Activated CD8-positive, alpha-beta memory T cell treated with anti-CD3 and anti-CD28 coated beads for 1 hour (primary cell): ENCODE measurements at places on chromosomes 5 and 9.

- DNase-seq = no peak
Measured at GRCh38 chr9:94923326-94924089, 197.0 kb downstream of the AOPEP start.

GRCh38 chr9:126623314-126623666, 9.6 kb downstream of the LMX1B start:
- DNase-seq = no peak

DNA sequence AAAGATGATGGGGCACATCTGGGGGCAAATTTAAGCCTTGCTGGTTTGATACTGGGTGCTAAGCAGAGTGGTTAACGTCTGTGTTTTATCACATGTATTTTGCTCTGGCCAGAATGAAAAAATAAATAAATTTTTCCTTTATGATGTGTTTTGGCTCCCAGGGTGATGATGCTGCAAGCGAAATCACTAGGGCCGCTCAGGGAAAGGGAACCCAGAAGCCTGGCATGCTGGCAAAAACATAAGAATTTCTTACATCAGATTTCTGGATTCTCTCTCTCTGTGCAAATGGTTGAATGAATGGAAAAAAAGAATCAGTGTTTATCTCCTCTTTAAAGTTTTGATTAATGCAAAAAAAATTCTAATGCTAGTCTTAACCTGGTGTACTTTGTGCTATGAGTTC, 1975.2 kb upstream of the C9orf72 start:
- DNase-seq = no peak

DNA sequence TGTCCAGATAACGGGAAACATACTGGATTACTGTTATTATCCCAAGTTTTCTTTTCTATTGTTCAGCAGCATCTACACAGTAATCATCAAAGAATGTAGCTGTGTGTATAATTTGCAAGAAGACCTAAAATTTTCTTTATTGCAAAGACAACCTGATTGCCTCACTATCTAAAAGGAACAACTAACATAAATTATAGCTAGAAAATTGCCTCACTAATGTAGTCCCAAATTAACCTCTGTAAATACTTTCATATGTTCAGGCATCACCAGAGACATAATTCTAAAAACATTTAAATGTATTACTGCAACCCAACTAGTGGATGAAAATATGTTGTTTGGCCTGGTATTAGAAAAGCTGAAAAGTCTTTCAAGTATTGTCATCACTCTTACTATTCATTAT, 275.4 kb downstream of the CDH12 start:
- no peak for DNase-seq

DNA sequence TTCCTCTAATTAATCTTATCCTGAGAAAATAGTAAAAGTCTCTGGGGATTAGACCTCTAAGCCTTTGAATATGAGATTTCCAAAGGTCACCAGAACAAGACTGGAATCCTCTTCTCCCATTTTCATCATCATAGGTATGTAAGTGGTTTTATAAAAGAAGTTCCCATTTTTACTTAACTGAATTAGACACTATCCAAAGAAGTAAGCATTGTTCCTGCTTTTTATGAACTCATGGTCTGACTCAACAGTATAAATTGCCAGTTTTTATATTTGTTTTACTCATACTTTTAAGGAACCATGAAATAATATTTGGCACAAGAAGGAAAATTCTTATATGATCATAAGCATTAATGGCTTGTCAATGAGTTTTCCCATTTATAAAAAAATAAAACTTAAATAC, 167.1 kb upstream of the ADRA1B start:
- no peak for DNase-seq

DNA sequence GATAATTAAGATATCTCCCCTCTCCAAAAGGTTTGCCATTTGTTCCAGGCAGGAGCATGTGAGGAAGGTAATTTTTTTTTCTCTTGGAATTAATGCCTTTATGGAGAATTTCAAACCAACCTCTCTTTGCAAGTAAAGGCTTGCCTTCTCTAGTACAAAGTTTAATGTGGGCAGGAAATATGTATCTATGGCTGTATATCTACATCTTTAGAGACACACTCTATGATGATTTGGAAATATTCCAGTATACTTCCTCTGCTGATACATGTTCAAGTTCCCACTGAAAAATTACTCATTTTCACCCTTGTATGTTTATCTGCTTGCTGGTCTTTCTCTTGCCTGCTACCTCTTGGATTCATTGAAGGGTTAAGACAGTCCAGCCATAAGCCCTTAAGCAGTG, 83.5 kb upstream of the SEMA6A start:
- DNase-seq = no peak

DNA sequence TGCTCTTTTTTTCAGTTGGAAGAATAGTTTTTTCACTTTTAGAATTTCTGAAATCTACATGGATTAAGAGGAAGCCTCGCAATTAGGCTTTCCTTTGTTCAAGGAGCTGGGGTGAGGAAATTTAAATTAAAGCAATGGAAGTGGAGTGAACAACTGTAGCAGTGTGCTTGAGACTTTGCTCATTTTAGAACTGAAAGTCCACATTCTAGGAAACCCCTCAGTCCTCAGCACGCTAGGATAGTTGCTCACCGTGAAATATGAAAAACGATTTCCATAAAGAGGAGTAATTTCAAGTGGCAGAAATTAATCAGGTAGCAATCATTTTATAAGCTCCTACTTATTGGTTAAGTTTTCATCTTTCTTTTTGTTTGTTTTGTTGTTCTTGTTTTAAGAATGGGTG, 243.0 kb upstream of the ITGA1 start:
- no peak for DNase-seq

DNA sequence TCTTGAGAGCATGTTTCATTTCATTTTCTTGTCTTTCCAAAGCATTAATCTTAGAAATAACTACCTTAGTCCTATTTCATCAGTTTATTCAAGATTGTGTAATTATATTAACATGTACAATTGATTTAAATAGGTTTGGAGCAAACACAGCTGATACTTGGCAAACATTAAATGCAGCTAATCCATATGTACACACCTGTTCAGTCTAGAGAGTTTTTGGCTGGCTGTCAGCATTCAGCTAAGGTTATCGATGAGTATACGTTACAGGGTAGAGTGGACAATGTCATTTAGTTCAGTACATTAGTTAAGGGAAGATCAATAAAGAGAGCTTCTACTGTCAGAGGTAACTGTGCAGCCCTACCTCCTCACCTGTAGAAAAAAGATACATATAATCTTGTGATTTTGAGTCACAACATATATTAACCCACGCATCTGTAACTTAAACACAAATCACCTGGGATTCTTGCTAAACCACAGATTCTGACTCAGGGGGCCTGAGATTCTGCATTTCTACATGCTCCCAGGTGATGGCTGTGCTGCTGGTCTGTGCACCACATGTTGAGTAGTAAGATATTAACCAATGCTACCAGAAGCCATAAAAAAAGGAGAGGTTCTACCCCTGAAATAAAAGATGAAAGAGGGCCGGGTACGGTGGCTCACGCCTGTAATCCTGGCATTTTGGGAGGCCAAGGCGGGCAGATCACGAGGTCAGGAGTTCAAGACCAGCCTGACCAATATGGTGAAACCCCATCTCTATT, 34.1 kb upstream of the PCA3 start:
- no peak for DNase-seq
